ENCODE measurements at places on chromosomes 2 and 18. TPM values are rescaled to one million over a fixed set of nuclear protein-coding genes. Genes with fewer than 3 reads are reported as not detected.

SCYGR4 gene
- total RNA-seq = not detected

CCDC121 gene
- total RNA-seq = 0.20 TPM

CCBE1 gene
- total RNA-seq = not detected

CEBPZOS gene
- 35.0 TPM for total RNA-seq

DYSF gene
- 3.6 TPM for total RNA-seq

ZBTB7C gene
- total RNA-seq = not detected

CCDC102B gene
- total RNA-seq = 1.1 TPM

UGT1A5 gene
- total RNA-seq = not detected

QPCT gene
- 3.9 TPM for total RNA-seq

IGFBP5 gene
- not detected for total RNA-seq

COL4A3 gene
- not detected for total RNA-seq

PSTPIP2 gene
- 25.3 TPM for total RNA-seq

ATG4B gene
- 80.2 TPM for total RNA-seq
